Iris pigment epithelial cell (primary cell): ENCODE measurements at places on chromosomes 11 and 22.

DNA sequence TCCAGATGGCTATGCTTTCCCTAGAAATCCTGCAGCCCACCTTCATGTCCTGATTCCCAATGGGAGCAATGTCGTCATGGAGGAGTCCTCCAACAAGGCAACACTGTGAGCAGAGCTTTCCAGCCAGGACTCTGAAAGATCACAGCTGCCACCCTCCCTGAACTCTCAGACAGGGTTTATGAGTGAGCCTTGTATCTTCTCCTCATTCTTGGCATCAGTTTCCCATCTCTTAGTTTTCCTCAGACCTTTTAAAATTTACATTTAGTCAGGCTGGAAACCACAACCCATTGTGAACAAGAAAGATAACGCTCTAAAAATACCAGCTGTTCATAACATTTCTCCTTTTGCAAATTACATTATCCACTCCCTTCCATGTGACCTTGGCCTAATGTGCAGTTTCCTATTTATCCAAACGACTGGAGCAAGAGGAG is 15.6 kb upstream of the LYVE1 start:
- DNase-seq, result no peak

- peak; percentile 15 for DNase-seq
These were observed 73.2 kb upstream of the TCF20 start for GRCh38 chr22:42343531-42344081.

DNA sequence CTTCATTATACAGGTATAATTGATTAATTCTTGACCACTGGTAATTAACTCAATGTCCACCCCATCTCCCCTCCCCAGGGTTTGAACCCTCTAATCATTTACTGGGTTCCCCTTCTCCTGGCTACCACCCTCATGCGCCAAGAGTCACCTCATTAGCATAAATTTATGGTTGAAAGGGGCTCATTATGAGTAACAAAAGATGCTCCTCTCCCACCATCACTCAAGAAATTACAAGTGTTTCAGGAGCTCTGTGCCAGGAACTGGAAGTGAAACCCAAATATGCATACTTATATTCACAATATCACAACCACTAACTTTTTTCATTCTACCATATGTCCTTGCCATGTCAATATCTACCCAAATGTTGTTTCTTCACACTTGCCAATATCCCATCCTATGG is 7.8 kb upstream of the STIP1 start:
- DNase-seq, result no peak

GRCh38 chr11:57143459-57143858 is 38.3 kb upstream of the LRRC55 start:
- DNase-seq, result no peak

GRCh38 chr11:36292311-36292722 is 3.1 kb upstream of the COMMD9 start:
- DNase-seq, result peak; percentile 54

DNA sequence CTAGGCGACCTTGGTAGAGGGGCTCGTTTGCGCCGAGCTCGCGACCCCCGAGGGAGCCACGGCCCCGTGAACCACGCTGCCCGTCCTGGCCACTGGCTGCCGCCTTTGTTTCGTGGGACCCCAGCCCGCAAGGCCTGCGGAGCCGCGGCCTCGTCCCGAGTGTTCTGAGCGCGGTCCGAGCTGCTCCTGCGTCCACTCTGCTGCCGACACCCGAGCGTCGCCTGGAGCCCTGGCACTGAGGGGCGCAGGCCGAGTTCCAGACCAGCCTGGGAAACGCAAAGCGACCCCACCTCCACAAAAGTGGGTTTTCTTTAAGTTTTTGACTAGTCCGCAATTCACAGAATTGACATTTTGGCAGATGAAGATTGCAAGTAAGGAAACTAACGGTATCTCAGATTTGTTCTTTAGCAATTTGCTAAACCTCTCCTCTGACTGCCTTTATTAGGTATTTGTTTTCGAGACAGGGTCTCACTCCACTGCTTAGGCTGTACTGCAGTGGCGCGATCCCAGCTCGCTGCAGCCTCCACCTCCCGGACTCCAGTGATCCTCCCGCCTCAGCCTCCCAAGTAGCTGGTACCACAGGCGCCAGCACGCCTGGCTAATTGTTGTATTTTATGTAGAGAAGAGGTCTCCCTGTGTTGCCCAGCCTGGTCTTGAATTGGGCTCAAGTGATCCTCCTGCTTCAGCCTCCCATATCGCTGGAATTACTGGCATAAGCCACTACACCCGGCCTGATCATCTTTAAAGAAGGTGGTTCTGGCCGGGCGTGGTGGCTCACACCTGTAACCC is 879 bp upstream of the RNH1 start:
- no peak for DNase-seq

DNA sequence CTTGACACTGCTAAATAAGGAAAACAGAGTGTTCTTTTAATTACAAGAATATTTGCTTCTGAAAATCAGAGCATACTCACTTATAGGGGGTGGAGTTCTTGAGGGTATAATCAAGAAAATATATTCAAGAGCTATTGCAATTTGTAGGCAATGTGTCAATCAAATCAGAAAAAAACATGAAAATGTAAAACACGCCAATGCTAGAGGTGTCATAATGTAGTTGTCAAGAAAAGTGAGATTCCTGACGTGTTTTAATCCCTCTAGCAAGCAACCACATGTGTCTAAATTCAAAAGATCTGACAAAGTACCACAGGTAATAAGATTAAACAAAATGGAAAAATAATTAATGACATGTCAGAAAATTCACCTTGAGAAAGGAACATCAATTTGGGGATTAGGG is 1440.7 kb upstream of the RAG2 start:
- DNase-seq, result no peak

DNA sequence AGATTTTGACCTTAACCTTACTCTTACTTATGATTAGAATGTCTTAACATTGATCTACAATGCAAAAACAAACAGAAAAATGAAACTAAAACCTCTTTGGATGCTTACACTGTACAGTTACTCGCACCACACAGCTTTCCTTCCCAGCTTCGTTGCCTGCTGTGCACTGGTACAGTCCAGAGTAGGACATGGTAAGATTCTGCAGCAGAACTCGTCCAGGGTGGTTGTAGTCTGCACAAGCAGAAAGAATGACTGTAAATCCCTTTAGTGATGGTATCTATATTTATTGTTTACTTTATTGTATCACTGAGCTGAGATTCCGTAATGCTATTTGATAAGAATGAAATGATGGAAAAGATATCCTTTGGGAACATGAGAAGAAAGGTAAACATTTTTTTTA is 21.0 kb upstream of the HSPA8 start:
- DNase-seq, result no peak

DNA sequence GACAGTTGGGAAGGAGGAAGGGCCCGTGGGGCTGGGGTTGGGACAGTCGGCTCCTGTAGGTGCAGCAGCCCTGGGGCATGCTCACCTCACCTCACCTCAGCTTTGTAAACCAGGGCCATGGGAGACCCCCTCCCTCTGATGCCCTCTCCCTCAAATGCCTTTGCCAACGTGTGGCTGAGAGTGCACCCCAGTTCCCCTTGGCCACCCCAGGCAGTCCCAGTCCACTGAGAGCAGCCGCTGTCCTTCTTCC is 4.2 kb upstream of the NEAT1 start:
- no peak for DNase-seq

GRCh38 chr11:126370016-126370415 is 14.5 kb downstream of the ST3GAL4 start:
- no peak for DNase-seq

GRCh38 chr11:31884080-31884479 is 73.0 kb upstream of the PAX6 start:
- no peak for DNase-seq

GRCh38 chr22:27642104-27642800 is 159.3 kb downstream of the MN1 start:
- DNase-seq, result no peak

GRCh38 chr11:33935461-33936456 is 43.9 kb upstream of the LMO2 start:
- no peak for DNase-seq

DNA sequence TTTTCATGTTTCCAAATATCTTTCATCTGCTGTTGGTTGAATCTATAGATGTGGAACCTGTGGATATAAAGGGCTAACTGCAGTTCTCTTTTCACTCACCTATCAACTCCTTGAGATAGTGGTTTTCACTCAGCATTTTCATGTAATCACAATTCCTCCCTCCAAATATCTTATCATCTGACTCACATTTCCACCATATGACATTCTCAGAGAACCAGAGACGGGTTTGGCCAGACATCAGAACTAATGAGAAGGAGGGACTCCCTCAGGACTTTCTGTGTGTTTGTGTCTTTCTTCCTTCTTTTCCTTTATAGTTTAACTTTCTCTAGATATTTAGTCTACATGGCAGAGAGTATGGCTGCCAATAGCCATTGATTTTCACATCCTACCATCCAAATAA is 134.8 kb upstream of the DDI1 start:
- peak; percentile 61 for DNase-seq

DNA sequence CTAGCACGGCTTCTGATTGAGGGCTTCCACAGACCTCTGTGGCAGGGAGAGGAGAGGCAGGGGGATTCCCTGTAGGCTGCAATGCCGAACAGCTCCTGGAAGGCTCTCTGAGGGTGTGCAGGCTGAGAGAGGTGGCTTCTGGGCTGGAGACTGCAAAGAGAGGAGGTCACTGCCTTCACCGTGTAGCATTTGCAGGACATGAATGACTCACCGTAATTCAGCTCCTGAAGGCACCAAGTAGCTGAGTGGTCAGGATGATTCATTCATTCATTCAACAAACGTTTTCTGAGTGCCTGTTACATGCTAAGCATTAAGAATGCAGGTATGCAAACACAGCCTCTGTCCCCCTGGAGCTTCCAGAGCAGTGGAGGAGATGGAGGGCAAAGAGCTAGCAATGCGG is 18.0 kb upstream of the EIF3D start:
- peak; percentile 88 for DNase-seq

- no peak for DNase-seq
These were observed 533.5 kb downstream of the TBC1D22A start for GRCh38 chr22:47295982-47296381.

- no peak for DNase-seq
These were observed 13.3 kb downstream of the LPXN start for GRCh38 chr11:58562375-58562800.

GRCh38 chr11:95702526-95702925 is 87.1 kb downstream of the FAM76B start:
- DNase-seq, result peak; percentile 91

- DNase-seq, result no peak
These were observed 24.0 kb downstream of the CBX7 start for GRCh38 chr22:39128508-39128907.

GRCh38 chr22:43921370-43921769 is 2.2 kb upstream of the PNPLA3 start:
- no peak for DNase-seq

DNA sequence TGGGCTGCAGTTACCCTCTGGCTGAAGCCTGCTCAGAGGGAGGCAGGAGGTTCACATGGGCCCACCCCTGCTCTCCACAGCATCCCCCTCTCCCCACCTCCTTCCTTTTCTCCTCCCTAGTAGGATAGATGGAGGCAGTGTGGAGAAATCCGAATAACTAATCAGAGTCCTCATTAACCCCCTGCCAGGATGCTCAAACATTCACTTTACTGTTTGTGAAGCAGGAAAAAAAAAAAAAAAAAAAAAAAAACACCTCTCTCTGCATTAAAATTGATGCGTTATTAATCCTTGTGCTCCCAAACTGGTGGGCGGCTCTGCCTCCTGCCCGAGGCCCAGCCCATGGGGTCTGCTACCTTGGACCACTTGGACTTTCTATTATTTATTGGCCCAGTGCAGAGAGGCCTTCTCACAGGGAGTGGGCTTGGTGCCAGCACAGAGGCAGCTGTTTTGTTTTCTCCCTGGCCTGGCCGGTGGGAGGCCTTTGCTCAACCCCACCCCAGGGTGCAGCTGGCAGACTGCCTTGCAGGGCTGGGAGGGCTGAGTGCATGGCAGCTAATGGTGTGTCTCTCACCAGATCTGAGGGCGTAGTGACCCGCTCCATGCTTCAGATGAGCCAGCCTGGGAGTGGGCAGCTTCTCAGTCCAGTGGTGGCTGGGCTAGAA is 150.7 kb downstream of the PKNOX2 start:
- peak; percentile 12 for DNase-seq

- no peak for DNase-seq
These were observed 1382.4 kb downstream of the BRD1 start for GRCh38 chr22:48445113-48445827.

DNA sequence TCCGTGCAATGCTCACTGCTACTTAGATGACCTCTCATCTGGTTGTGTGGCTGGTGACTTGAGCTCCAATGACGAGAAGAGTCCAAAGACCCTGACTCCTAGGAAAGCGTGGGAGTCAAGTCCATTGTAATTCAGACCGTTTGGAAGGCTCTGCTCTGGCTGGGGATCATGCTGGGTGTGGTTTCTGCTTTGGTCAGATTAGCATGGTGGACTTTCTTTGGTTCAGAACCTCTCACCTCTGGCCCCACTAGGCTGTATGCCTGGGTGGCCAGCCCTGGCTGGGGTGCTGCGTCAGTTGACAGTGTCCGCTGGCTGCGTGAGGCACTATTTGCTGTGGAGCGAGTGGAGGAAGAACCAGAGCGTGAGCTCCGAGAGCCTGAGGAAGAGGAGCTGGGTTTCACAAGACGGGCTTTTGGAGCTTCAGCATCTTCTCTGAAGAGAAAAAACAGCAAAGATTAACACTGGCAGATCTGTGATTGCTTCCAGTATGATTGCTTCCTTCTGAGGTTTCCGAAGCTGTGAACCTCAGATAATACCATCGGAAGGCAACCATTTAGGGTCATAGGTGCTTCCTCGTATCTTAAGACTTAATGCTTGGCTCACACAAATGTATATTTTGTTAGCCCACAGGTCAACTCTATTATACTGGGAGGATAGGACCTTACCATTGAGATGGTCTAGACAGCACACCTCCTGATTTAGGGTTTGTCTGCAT is 11.6 kb upstream of the HSPA8 start:
- DNase-seq, result no peak

GRCh38 chr11:22065472-22065871 is 127.4 kb upstream of the ANO5 start:
- no peak for DNase-seq

- DNase-seq, result no peak
These were observed 8.8 kb downstream of the OSBPL5 start for GRCh38 chr11:3156282-3156660.

GRCh38 chr11:113272927-113273615 is 41.3 kb upstream of the TTC12 start:
- no peak for DNase-seq

DNA sequence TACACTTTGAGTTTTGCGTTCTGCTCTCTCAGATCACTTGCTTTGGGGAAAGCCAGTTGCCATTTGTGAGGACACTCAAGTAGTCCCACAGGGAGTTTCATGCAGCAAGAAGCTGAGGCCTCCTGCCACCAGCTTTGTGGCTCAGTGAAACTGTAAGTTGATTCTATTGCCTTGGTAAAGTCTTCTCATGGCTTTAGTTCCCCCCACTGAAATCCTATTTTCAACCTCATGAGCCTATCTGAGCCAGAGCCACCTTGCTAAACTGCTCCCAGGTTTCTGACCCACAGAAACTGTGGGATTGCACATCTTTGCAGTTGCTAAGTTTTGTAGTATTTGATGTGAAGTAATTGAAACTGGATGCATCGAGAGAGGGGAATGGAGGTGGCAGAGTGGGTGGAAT is 85.4 kb upstream of the TOP3B start:
- no peak for DNase-seq

GRCh38 chr11:69186316-69187260 is 30.9 kb downstream of the SMIM38 start:
- no peak for DNase-seq
